Fibroblast of lung (primary cell): ENCODE measurements at places on chromosomes 2 and 18. TPM values are rescaled to one million over a fixed set of nuclear protein-coding genes. Genes with fewer than 3 reads are reported as not detected.

DNA sequence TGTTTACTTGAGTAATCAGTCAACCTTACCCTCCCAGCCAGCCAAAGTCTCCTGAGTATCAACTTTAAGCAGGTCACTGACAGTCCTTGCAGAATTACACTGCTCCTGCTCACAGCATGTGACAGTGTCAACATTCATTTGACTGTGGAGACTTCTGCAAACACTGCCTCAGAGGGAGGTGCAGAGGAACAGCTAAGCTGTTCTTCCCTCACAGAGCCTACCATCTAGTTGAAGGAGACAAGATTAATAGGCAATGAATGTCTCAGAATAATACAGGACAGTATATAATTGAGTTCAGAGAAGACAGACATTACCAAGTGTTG lies 11.9 kb downstream of the SLC14A2 start:
- no peak for DNase-seq
- H3K36me3 ChIP-seq = no peaks in the 10 kb centered on the region
- peaks cover 2% of the 10 kb centered on the region for H3K4me1 ChIP-seq
- H3K27me3 ChIP-seq = peaks cover 15% of the 10 kb centered on the region
- H3K27ac ChIP-seq = no peak overlapping the region
- H3K4me3 ChIP-seq = no peak overlapping the region

DNA sequence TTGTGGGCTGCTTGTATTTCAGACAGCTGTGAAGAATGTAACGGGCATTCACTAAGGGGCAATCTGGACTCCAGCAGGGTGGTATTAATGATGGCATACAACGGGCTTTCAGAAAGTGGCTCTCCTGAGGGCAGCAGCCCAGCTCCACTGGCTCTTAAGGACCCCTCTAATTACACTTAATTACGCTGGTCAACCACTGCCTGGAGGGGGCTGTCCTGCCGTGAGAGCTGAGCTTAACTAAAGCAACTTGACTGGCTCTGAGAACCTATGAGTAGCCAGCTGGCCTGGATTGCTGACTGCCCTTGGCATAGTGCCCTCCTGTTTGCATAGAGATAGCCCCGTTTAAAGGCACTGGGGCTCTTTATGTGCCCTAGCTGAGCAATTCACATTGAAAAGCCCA lies 3.8 kb downstream of the LIPG start:
- no peak overlapping the region for H3K27ac ChIP-seq
- peaks cover 7% of the 10 kb centered on the region for H3K27me3 ChIP-seq
- peaks cover 5% of the 10 kb centered on the region for H3K4me1 ChIP-seq
- peak; percentile 67 for DNase-seq

GLB1L gene
- 28.2 and 47.0 TPM in 2 replicates for total RNA-seq

- H3K36me3 ChIP-seq = no peaks in the 10 kb centered on the region
- peaks cover 6% of the 10 kb centered on the region for H3K27me3 ChIP-seq
- no peak for DNase-seq
- H3K4me3 ChIP-seq = no peak overlapping the region
- no peaks in the 10 kb centered on the region for H3K4me1 ChIP-seq
Observed at GRCh38 chr18:50298443-50299284, 11.2 kb upstream of the CXXC1 start.

ANO7 gene
- total RNA-seq = 0.26 and 0.50 TPM in 2 replicates

DNA sequence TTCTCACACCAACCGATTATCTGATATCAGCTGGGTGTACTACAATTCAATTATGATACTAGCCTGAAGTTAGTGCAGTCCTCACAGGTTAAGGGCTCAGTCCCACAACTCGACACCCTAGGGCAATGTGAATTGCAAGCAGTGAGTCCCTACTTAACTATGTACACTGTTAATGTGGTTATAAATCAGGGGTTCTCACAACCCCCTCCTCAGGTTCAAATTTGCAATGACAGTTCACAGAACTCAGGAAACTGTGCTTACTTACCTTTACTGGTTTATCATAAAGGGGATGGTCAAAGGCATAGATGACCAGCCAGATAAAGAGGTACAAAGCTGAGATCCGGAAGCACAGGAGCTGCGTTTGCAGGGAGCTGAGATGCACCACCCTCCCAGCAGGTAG lies 1379.1 kb upstream of the CDH2 start:
- H3K36me3 ChIP-seq = no peaks in the 10 kb centered on the region
- no peak overlapping the region for H3K27ac ChIP-seq
- H3K4me1 ChIP-seq = no peaks in the 10 kb centered on the region
- no peak overlapping the region for H3K4me3 ChIP-seq

- peaks cover 12% of the 10 kb centered on the region for H3K4me1 ChIP-seq
- H3K36me3 ChIP-seq = no peaks in the 10 kb centered on the region
- no peak overlapping the region for H3K27ac ChIP-seq
- H3K27me3 ChIP-seq = no peaks in the 10 kb centered on the region
- H3K4me3 ChIP-seq = no peak overlapping the region
Observed at GRCh38 chr2:190831941-190832340, 48.7 kb upstream of the GLS start.

DNA sequence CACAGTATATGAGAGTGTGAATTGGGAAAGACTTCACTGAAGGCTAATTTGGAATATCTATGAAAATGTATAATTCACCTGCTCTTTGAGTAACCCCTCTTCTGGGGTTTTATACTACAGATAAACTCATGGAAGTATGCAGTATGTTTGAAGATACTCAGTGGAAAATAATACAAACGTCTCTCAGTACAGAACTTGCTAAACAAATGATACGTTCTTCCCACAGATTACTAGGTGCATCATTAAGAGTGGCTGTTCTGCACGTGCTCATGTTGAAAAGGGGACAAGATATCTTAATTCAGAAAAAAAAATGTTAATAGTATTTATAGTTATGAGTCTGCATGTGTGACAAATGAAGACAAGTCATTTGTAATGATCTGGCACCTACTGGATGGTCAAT lies 70.2 kb upstream of the EPAS1 start:
- no peaks in the 10 kb centered on the region for H3K36me3 ChIP-seq
- no peak for DNase-seq
- no peak overlapping the region for H3K27ac ChIP-seq
- no peaks in the 10 kb centered on the region for H3K27me3 ChIP-seq
- H3K4me3 ChIP-seq = no peak overlapping the region

CSRNP3 gene
- 0.66 and 0.77 TPM in 2 replicates for total RNA-seq
